ENCODE measurements at places on chromosomes 7 and 10. TPM values are rescaled to one million over a fixed set of nuclear protein-coding genes. Genes with fewer than 3 reads are reported as not detected.

Gene CUZD1
- 0.93 TPM for total RNA-seq

Gene GPER1
- total RNA-seq, result 0.21 TPM

Gene IQUB
- total RNA-seq, result under 0.01 TPM

Gene CPED1
- 0.50 TPM for total RNA-seq

Gene DNAH11
- 7.3 TPM for total RNA-seq

Gene C7orf33
- not detected for total RNA-seq

Gene GATA3
- total RNA-seq, result 0.34 TPM

Measured in nasal cavity respiratory epithelium epithelial cell of viscerocranial mucosa (primary cell).